ENCODE measurements at places on chromosomes 6 and 20.

DNA sequence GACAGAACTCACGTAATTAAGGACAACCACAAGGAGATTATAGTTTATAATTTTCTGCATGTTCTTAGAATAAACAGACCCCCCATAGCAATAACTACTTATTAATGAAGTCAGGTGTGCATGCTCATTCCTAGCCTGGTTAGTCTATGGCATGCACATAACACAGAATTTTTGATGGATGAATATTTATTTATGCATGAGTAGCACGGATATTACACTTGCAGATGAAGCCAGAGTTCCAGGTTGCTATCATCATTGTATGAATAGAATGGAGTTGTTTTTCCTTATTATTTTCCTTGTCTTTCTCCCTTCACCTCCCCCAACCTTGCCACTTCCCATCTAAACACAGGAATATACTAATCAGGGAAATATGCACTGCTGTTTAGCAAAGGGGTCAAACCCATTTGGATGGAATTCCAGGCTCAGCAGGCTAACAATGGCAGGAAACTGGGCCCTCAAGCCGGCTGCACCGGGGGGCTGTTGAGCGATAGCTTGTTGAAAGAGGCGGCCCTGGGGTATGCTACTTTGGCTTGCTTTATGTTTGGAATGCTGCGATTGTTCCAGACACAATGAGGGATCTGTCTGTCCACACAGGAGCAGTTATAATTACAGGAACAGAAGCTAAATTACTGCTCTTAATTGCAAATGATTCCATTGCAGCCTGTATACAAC is 112.6 kb downstream of the TMEM170B start:
- DNase-seq = peak; percentile 87

- no peak for DNase-seq
Measured at GRCh38 chr6:10412461-10413261, 2.2 kb downstream of the TFAP2A start.

GRCh38 chr6:163897030-163897429 is 482.5 kb downstream of the QKI start:
- DNase-seq = no peak

DNA sequence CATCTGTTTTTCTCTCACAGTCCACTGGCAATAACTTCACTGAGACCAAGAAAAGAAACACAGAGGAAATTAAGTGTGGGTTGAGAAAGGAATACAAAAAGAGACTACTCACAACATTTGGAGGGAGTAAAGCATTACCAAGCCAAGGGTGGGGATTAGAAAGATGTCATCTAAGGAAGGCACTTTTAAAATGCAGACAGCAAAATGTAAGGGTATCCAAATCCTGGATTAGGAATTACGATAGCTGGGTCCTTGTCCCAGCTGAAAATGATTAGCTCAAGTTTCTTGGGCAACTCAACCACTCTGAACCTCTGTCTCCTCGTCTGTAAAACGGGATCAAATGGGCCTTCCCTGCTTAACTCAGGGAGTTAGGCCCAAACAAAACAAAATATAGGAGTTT is 2.2 kb downstream of the LEMD2 start:
- no peak for DNase-seq

DNA sequence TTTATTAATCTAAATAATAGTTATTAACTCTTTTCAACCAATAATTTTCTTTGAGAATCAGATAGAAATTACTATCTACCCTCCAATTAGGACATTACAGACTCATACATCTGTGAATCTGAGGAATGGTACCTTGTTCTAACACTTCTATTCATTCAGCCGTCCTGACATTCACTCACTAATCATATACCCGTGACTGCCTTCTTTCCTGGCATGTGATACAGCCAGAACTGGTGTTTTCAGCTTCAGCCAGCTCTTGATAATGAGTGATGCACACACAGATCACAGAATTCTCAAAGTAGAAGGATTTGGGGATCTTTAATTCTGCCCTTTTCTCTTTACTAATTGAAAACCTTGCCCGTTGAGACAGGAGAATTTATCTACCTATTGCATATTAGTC is 499.9 kb downstream of the UTRN start:
- no peak for DNase-seq

DNA sequence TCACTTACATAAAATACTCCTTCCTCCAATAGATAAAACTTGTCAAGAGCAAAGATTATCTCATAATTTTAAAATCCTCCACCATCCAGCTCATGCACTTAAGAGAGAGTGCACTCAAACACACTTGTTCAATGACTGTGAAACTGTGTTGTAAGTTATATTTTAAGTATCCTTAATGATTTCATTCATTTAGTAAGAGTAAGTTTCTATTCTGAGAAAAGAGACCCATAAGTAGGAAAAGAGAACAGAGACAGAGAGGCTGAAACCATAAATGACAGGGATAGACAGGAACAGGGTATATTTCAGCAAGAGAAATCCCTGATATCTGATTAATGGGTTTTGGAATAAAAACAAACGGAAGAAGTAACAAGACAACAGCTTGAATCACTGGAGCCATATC is 8.2 kb downstream of the SSR1 start:
- no peak for DNase-seq

DNA sequence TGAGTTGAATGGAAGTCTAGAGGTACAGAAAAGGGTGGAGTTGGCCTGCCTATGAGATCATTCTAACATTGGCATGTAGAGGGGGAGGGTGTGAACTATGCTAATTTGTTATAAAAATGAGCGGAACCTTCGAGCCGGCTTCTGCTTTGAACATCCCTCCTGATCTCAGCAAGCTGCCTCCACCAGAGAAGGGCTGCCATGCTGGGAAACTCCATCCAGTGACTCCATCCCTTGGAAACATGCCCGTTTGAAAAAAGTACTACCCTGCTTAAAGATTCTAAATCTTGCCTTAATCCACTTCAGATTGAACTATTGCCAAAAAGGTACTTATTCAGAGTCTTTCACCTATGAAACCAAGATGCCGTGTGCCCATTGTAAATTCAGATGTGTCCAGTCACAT is 43.6 kb upstream of the TMEM170B start:
- no peak for DNase-seq

DNA sequence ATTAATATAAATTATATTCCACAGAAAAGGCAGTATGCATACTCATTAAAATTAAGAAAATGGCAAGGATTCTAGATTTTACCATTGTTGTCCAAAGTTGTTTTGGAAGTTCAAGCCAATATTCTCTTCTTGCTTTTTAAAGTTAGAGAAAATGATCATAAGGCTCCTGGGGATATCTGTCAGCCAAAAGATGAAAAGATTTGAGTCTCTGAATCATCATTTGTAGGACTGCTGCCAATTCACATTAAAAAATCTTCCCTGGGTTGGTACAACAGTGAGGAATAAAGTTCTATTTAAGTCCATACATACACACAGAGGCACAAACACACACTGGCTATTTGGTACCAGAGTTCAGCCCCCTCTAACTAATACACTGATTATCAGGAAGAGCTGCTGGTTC is 620.1 kb downstream of the COL12A1 start:
- DNase-seq = peak; percentile 50

- no peak for DNase-seq
Measured at GRCh38 chr20:6838181-6838826, 70.8 kb downstream of the BMP2 start.

GRCh38 chr20:25236450-25237304 is 11.2 kb upstream of the PYGB start:
- DNase-seq = no peak

- no peak for DNase-seq
Measured at GRCh38 chr20:52974179-52974594, 2.0 kb downstream of the TSHZ2 start.

DNA sequence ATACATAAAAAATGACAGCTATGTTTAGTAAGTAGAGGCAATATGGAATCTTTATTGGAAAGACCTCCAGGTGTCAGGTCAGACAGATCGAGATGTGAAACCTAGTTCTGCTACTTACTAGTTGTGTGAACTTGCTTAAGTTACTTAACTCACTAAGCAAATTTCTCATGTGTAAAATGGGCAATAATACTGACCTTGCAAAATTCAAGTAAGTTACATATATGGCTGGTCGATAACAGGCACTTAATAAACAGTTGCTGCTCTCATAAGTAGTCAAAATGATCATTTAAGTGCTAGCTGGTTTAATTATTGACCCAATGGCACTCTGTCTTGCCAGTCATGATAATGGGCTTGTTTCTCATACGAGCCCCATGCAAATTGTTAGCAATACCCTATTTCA is 46.0 kb downstream of the VGLL2 start:
- no peak for DNase-seq

GRCh38 chr6:151451417-151451949 is 443 bp downstream of the RMND1 start:
- no peak for DNase-seq

- DNase-seq = no peak
Measured at GRCh38 chr6:27241443-27241842, 6.1 kb upstream of the PRSS16 start.

DNA sequence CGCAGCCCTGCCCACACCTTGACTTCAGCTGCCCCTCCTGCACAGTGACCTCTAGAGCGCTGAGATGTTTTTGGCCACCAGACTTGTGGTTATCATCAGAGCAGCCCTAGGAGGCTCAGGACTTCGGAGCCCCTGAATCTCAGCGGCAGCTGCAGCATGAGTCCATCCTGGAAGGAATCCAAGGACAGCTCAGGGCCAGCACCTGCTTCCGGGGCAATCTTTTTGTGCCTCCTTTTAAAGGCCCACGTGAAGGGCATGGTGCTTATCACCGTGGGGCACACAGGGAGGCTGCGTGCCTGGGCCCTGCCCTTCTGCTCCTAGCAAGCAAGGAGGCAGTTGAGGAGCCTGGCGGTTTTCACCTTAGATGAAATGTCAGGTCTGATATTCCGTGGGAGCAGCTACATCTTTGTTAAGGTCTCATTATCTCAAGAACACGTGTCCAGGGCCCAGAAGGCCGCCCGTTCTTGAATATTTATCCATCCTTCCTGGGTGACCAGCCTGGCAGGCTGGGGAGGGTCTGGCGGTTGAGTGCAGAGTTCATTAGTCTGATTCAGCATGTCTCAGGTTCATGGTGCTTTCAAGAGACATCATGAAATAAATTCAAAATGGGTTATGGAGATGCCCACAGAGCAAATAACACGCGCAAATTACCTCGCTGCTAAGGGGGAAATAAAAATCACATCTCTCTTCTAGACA is 392.4 kb downstream of the TAF4 start:
- no peak for DNase-seq

GRCh38 chr6:53641348-53641747 is 24.2 kb downstream of the KLHL31 start:
- no peak for DNase-seq

- DNase-seq = no peak
Measured at GRCh38 chr6:130903007-130903406, 75.8 kb downstream of the SMLR1 start.

GRCh38 chr6:57063847-57064246 is 17.4 kb downstream of the KIAA1586 start:
- no peak for DNase-seq

DNA sequence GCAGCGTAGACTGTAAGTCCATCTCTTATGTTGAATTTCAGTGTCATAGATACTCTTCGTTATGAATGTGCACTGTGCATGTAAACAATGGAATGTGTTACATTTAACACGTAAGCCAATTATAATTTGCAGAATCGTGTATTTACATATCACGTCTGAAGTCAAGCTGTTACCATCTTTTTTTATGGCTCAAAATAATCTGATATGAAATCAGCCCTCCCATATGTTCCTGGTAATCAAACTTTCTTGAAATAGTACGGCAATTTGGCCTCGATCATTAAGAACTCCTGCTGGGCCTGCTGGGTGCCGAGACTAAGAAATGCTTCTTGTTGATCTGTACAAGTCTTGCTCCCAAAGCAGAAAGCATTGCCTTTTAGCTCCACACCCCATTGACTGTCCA is 89.6 kb upstream of the DOK5 start:
- DNase-seq = no peak

- DNase-seq = no peak
Measured at GRCh38 chr6:29916741-29917140, 25.6 kb upstream of the HLA-A start.

DNA sequence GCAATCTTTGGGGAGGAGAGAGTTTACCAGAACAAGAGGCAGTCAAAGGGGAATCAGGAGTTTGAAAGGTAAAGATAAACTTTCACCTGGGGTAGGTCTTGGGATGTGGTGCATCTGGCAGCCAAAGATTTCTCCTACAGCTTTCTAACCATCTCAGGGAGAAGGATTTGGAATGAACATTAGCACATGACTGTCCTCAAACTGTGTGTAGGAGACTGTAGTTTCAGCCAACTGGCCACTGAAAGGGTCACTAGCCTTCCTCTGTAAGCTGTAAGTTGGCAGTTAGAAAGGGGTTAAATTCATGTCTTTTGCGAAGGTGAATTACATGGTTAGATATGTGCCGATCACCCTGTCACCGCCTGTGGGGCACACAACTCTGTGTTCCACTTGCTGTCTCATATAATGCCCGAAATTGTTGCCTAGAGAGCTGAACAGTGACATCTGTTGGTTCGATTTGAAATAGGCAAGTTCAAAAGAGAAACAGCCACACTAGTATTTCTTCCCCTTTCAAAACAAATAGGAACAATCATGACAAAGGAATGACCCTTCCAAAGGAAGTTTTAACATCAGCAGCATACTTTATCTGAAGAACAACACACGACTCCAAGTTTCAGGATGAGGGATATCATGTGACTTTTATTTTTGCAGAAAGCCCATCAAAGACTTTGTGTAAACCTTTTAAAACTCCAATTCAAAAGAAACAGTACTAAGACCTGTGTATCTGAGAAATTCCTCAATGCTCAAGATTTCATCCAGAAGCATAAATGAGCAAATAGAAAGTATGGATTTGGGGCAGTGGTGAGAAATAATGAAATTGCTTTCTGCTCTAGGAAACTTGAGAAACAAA is 1.1 kb upstream of the OPN5 start:
- DNase-seq = peak; percentile 76

- no peak for DNase-seq
Measured at GRCh38 chr6:169990095-169991030, 238.9 kb downstream of the ERMARD start.

DNA sequence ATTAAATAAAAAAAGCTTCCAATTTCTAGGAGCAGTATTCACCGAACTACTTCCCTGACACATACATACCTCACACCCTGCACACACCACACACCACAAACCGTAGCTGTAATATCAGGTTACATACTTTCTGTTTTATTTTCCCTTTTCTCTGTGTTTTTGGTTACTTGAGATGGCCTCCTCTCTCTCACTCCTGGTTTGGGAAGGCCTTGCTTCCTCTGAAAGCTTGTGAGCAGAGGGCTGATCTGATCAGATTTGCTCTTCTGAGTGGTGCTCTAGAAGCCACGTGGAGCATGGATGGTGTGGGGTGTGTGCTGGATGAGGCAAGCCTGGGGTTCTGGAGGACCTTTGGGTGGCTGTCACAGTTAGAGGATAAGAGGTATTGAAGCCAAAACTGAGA is 20.9 kb downstream of the UTRN start:
- DNase-seq = peak; percentile 40

GRCh38 chr6:14026831-14027539 is 90.6 kb upstream of the CD83 start:
- DNase-seq = no peak

GRCh38 chr6:116078945-116079344 is 18.3 kb upstream of the FRK start:
- DNase-seq = no peak

DNA sequence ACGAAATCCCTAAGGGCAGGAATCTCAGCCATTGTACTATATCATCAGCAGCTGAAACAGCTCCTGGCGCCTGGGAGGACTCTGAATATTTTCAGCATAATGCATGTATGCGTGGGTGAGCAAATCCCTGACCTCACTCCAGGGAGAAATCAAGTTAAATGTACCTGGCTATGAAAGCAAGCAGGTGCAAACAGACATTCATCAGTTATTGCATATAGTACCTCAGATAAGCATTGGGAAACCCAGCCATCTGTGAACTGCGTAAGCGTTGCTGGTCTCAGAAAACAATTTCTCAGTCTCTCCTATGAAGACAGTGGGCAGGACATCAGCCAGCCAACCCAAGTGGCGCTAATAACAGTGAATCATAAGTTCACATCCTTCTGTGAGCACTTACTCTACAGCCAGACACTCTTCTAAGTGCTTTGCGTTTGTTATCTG is 622.6 kb downstream of the EPM2A start:
- no peak for DNase-seq

Data from HCEC 1CT (cell line).